Memory B cell (primary cell): ENCODE measurements at places on chromosomes 13 and 19.

- no peak for DNase-seq
These were observed 33.5 kb upstream of the TM9SF2 start for GRCh38 chr13:99467764-99468163.

DNA sequence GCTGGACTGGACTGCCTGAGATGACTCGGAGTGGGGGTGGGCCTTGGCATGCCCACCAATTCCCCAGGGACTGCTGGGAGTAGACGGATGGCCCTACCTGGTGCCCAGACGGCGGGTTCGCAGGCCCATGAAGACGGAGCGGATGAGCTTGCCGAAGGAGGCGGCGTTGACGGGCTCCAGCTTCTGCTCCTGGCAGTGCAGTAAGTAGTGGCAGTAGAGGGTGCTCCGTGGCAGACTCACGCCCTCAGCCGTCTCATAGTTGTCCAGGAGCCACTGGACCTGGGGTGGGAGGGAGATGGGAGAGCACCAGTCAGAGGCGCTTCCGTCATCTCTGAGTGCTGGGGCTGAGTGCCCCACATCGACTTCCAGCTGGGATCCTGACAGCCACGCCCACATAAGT lies 17.6 kb downstream of the DCAF15 start:
- DNase-seq: no peak

DNA sequence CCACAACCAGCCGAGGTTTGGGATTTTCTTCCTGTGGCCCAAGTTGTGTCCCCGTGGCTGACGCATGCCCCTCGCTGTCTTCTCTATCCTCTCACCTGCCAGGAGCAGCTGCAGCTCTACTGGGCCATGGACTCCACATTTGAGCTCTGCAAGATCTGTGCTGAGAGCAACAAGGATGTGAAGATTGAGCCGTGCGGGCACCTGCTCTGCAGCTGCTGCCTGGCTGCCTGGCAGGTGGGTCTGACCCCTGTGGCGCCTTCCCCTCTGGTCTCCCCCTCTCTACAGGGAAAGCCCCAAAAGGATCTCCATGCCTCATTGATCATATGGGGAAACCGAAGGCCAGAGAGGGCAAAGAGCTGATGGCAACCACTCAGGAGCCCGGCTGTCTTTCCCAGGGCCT lies 14.6 kb downstream of the CBLC start:
- DNase-seq: no peak

- peak; percentile 57 for DNase-seq
These were observed at the start of gene KANK3 for GRCh38 chr19:8342684-8343482. Gene KANK3, minus strand, starts transcription at chr19:8343262. Its CDS starts 5,434 bp downstream, at chr19:8337828.

GRCh38 chr19:27793644-27794493 lies 1419.1 kb downstream of the UQCRFS1 start:
- peak; percentile 83 for DNase-seq

DNA sequence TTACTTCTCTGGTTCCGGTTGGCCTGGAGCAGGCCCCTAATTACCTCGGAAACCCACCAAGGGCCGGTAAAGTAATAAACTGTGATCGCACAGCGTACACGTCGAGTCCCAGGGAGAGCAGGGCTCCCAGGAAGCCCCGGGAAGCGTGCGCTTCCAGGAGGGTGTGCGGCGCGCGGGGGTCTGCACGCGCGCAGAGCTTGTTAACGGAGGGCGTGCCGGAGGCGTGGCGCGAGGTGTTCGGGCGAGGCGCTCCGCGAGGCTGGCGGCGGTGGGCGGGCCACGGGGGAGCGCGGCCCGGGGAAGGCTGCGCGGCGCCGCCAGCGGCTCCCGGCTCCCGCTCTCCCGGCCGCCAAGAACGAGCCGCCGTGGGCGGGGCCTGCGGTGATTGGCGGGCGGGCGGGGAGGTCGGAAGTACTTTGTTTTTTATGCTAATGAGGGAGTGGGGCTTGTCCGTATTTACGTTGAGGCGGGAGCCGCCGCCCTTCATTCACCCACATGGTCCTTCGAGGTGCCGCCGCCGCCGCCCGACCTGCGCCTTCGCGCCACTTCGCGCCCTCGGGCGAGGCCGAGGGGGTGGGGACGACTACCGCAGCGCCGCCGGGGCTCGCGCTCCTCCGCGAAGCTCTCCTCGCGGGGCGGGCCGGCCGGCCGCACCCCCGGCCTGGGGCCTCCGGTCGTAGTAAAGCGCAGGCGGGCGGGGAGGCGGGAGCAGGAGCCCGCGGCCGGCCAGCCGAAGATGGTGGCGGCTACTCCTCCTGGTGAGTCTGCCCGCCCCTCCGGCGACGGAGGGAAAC lies at the start of gene MIR17HG:
Gene MIR17HG (plus strand): TSS at position 486 of the 794 bp plus-strand sequence.
- peak; percentile 76 for DNase-seq

- DNase-seq: peak; percentile 94
These were observed at the start of gene ZNF528 for GRCh38 chr19:52397310-52398080. Gene ZNF528, plus strand, starts transcription at chr19:52397849. Its CDS starts 4,165 bp downstream, at chr19:52402014.

DNA sequence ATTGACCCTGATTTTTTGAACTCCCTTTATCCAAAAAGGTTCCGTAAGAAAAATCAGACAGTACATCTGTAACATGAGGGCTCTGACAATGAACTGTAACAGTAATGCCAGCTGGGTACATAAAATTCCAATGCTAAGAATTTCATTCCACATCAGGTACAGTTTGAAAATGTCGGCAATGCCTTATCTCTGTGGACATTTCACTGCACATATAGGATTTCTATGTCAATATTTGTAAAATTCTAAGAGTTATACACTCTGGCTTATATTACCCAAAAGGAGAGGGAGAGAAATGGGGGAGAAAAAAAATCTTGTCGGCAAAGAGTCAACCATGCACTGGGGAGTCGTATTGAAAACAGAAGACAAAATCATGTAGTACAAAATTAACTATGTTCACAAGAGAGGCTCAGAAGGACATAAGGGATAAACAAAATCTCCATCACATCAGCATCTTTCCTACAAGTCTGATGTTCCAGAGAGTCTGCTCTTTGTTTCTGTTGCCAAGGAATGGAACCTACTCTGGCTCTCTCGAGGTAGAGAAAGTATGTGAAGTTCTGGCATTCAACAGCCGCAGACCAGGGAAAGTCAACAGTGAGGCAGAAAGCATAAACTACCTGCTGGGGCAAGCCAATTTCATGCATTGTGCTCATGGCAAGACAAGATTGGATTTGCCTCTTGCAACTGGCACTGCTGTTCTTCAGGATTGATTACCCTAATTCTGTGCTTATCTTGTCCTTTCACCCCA lies 72.4 kb downstream of the STARD13 start:
- no peak for DNase-seq

GRCh38 chr13:23678795-23679194 lies 108.6 kb downstream of the TNFRSF19 start:
- no peak for DNase-seq

GRCh38 chr13:103945836-103946235 lies 879.6 kb upstream of the SLC10A2 start:
- DNase-seq: no peak

- no peak for DNase-seq
These were observed 107.6 kb upstream of the RXFP2 start for GRCh38 chr13:31631746-31632145.

DNA sequence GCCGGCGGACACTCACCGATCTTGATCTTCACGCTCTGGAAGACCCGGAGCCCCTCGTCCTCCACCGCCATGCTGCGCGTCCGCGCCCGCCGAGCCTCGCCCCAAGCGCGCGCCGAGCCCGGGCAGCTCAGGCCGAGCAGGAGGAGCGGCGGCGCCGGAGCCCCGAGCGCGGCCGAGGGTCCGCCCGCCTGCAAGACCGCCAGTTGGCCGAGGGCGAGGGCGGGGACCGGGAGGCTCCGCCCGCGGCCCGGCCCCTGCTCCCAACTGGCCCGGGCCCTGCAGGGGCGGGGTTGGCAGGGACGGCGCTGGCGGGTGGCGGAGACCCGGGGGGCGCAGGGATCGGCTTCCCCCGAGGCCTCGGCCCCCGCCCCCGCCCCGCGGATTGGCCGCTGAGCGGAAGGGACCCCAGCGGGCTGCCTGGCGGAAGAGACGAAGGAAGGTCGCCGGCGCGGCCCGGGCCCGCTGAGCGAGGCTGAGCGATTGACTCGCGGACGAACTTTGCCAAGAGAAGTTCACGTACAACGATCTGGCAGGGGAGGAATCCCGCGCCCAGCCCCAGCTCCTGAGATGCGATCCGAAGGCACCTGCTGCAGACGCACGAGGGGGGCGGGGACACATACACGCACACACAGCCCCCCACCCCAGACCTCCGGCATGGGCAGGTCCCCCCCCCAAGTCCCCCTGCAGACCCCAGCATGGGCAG lies at the start of gene RASA3:
Gene RASA3 (minus strand): TSS at position 205 of the 703 bp plus-strand sequence. CDS start 134 bp downstream, at position 71.
- DNase-seq: peak; percentile 63

DNA sequence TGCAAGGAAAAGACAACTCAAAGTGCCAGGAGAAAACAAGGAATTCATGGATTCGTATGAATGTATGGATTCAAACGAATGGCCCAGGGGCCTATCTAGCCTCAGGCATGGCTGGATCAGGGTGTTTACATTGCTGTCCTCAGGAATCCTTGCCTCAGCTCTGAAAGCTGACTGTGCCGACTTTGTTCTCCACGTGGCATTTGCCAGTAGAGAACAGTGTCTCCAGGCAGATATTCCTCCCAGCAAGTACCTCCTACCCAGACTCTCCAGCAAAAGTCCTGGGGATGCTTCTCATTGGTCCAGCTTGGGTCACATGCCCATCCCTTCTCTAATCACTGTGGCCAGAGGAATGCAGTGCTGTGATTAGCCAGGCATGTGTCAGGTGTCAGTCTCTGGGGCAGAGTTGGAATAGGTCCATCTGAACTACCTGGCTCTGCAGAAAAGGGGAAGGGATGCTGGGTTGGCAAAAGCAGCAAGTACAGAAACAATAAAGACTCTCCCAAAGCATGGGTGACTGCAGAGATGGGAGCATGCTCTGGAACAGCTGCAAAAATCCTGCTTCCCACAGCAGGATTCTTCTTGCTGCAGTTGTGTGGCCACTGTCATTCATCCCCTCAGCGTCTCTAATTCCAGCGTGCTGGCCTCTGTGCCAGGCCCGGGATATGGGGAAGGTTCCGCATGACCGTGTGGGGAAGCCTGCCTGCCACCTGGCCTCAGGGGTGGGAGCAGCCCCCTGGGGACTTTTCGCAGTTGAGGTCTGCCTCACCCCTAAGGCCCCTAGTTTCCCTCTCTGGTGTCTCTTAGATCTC lies 30.0 kb downstream of the CCNE1 start:
- DNase-seq: no peak
